RPMI7951 (cell line): ENCODE measurements at places on chromosomes 5 and 9. TPM values are rescaled to one million over a fixed set of nuclear protein-coding genes. Genes with fewer than 3 reads are reported as not detected.

DNA sequence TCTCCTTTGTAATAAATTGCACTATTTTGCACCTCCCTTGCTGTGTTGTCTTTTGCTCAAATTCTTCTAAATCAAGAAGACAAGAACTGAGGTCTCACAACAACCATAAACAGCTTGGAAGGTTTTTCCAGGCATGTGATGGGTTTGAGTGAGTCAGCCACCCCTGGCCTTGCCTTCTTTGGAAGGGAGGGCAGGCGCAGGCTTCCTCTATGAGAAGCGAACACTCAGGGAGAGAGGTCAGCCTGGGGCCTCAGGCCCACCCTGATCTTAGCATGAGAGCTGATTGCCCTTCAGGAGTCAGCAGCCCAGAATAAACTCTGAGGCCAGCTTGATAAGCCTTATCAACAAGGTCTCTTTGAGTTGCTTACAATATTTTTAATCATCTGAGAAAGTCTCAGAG is 31.6 kb downstream of the S1PR3 start:
- DNase-seq = peak; percentile 69

GRCh38 chr5:78334811-78335210 is 25.6 kb upstream of the SCAMP1 start:
- no peak for DNase-seq

- no peak for DNase-seq
These were observed 91.9 kb upstream of the ANKRD55 start for GRCh38 chr5:56325039-56325438.

GRCh38 chr5:38666668-38667498 is 110.4 kb upstream of the LIFR start:
- peak; percentile 36 for DNase-seq

DNA sequence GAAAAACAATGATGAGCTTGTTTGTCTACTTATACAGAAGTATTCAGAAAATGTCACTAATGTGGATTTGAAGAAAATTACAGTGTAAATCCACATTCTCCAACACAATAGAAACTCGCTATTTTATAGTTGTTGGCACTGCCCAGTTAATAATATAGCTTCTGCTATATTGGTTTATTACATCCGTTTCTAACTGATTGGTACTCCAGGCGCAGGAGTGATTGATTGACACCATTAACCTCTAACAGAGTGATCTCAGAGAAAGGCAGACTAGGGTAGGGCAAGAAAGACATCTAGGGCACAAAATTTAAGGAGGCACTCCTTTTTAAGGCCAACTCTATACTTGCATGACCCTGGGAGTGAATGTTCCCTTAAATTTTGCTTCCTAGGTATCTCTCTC is 84.0 kb upstream of the MIER3 start:
- DNase-seq = no peak

- no peak for DNase-seq
These were observed 58.2 kb downstream of the PRDM6 start for GRCh38 chr5:123147128-123147715.

Gene NPR3
- total RNA-seq = 0.60 TPM in 1 of 2 replicates, not detected in the other

Gene TNC
- 167 and 188 TPM in 2 replicates for total RNA-seq

Gene NIPAL4
- 0.10 and 0.48 TPM in 2 replicates for total RNA-seq
